Right ventricle myocardium superior (tissue), 1 donor: ENCODE measurements at places on chromosomes 5 and 9. TPM values are rescaled to one million over a fixed set of nuclear protein-coding genes. Genes with fewer than 3 reads are reported as not detected.

DNA sequence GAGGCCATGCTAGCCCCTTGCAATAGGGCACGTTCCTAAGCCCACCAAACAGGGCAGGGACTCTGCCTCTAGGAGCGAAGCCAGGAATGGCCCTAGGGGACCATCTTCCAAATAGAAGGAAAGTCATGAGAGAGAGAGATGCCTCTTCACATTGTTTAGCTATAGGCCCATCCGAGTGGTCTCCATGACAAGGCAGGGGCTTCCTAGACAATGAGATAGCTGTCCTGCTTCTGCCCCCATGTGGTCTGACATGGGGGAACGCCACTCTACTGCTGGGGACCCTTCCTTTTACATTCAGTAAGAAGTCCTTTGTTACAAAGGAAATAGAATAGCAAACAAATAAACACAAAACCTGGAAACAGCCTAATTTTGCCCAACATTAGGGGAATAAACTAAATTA, 17.9 kb upstream of the KIF4B start:
- no peak for DNase-seq

DNA sequence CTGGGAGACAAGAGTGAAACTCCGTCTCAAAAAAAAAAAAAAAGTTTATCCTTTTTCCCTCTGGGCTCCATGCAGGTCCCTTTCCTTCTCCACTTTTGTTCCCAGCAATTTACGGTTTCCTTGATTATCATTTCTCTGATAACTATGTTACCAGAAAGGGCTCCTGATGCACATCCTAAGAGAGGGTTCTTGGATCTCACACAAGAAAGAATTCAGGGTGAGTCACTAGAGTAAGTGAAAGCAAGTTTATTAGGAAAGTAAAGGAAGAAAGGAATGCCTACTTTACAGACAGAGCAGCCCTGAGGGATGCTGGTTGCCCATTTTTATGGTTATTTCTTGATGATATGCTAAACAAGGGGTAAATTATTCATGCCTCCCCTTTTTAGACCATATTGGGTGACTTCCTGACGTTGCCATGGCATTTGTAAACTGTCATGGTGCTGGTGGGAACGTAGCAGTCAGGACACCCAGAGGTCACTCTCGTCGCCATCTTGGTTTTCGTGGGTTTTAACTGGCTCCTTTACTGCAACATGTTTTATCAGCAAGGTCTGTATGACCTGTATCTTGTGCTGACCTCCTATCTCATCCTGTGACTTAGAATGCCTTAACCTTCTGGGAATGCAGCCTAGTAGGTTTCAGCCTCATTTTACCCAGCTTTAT, 13.5 kb upstream of the MELK start:
- DNase-seq, result no peak

DNA sequence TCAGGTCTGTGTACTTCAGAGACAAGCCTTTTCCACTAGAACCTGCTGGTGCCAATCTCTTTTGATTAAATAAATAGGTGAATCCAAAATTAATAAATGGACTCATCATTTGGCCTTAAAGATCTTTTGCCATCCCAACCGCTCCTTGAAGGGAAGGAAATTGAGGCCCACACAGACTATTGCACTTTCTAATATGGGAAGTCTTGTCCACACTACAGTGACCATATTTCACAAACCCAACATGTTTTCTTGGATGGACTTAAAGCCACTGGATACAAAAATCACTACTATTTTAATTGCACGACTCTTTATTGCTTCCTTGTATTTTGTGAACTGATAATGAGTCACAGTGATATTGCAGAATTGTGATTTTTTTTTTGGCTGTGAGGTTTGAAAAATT, 135.0 kb downstream of the DIRAS2 start:
- no peak for DNase-seq

GRCh38 chr5:60340326-60340725, 359.6 kb downstream of the DEPDC1B start:
- DNase-seq, result no peak

DNA sequence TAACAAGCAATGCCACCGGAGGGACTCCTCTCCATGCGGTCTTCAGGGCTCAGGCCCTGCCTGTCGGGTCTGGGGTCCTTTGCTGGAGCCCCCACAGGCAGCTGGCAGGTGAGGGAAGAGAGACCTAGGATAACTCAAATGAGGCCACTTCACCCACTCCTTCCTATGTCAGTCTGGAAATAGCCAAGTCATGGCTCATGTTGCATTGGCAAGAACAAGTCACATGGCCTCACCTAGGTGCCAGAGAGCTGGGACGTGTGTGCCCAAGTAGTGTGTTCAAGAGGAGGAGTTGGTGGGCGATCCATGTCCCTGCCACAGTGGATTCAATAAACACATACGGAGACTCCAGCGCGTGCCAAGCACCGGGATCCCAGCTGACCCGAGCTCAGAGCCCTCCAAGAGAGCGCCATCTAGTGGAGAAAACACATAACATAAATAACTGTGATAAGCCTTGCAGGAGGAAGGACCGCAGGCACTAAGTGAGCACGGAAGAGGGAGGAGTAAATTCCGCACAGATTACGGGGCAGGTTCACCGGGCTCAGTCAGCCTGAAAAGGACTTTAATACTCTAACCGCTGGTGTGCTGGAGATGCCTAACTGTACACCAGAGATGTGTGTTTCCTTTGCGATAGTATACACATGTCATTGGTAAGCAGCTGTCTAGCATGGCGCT, 580.8 kb downstream of the CCDC171 start:
- peak; percentile 64 for DNase-seq

DNA sequence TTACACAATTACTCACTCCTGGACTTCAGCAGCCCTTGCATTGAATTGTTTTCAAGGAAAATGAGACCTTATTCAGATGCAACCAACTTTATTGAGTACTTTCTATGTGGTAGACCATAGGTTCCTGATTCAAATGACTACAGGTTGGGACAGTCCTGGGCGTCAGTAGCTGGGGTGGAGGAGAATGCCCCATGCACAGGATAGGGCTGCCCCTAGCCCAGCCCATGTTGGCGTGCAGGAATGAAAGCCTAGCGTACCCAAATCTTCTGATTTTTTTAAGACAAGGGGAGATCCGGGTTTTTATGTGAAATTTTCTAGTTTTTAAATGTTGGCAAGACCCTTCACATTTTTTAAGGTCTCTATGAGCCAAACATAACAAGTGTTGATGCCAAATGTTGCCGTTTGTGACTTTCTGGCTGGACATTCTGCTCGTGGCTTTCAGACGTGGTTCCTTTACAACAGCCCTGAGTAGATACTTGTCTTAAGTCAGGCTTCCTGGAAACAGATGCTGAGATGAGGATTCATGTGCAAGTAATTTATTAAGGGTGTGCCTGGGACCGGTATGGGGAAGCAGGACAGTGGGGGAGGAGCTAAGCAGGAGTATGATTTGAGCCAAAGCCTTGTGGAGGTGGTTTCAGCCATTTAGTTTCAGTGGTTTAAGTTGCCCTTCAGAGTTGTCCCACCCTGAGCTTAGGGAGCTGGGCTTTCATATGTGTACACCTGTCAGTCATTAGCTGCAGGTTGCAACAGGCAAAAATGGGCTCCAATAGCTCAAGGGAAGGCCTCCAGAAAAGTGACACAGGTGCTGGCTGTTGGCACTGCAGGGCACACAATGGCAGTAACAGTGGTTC, 154.1 kb downstream of the NTRK2 start:
- DNase-seq, result peak; percentile 43

DNA sequence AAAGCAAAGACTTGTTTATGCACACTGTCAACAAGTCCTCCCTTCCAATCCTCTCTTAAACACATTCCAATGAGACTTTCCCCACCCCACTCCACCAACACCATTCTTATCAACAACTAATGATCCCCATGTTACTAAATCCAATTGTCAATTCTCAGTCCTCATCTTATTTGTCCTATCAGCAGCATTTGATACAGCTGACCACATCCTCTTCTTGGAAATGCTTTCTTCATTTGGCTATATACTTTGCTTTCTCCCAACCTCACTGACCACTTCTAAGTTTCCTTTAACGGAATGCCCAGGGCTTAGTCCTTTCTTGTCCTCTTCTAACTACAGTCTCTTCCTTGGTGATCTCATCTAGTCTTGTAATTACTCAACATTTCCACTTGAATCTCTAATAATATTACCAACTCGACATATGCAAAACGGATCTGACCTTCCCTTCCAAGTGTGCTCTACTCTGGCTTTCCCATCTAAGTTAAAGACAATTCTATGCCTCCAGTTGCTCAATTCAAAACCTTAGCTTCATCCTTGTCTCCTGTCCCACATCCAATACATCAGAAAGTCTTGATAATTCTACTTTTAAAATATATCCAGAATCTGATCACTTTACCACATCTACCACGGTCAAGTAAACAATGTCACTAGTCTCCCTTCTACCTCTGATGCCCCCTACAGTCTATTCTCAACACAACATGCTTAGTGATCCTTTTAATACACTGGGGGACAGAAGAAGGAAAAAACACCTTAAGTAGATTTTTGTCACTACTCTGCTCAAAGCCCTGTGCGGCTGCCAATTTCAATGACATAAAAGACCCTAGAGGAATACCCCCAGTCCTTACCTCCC, 25.5 kb downstream of the AGTPBP1 start:
- no peak for DNase-seq

TMEM174 gene
- not detected for total RNA-seq
